ENCODE measurements at places on chromosomes 3 and 15.
A peak's percentile ranks its signal among the peaks of the same experiment; 100 is the strongest.

DNA sequence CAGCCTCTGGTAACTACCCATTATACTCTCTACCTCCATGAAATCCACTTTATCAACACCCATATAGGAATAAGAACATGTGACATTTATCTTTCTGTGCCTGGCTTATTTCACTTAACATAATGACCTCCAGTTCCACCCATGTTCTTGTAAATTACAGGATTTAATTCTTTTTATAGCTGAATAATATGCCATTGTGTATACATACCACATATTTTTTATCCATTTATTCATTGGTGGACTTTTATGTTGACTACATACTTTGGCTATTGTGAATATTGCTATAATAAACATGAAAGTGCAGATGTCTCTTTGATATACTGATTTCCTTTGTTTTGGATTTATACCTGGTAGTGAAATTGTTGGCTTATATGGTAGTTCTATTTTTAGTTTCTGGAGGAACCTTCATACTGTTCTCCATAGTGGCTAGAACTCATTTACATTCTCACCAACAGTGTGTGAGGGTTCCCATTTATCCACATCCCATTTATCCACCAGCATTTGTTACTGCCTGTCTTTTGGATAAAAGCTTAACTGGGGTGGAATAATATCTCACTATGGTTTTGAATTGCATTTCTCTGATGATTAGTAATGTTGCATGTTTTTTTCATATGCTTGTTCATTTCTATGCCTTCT lies 473.4 kb downstream of the TBL1XR1 start:
- DNase-seq: no peak

GRCh38 chr3:37372669-37373068 lies 198.3 kb upstream of the LRRFIP2 start:
- DNase-seq: no peak

DNA sequence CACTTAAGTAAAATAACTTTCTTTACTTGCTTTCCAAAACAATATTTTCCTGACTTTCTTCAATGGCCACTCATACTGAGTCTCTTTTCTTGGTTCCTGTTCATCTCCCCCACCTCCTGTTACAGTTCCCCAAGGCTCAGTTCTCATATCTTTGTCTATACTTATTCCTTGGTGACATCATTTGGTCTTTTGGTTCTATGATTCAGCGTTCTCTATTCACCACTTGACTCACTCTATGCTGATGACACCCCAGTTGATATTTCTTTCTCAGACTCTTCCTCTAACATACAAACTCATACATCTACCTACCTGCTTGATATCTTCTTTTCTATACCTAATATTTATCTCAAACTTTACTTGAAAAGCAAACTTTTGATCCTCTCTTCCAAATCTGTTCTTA lies 85.0 kb upstream of the P3H2 start:
- peak; percentile 74 for DNase-seq

DNA sequence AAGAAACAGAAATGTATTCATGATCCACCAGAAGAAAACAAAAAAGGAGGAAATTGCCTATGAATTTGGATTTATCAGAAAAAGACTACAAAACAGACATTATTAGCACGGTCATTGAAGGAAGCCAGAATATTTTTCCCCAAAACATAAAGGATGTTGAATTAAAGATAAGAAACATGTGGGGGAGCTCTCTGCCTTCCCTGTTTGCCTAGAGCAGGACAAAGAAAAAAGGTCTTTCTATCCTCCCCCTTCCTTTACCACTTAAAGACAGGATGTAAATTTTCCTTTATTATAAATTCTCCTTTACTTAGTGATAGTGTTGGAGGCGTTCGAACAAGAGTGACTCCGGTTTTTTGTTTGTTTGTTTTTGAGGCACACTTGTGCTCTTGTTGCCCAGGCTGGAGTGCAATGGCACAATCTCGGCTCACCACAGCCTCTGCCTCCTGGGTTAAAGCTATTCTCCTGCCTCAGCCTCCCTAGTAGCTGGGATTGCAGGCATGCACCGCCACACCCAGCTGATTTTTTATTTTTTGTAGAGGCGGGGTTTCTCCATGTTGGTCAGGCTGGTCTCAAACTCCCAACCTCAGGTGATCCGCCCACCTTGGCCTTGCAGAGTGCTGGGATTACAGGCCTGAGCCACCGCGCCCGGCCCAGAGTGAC lies 14.9 kb upstream of the RPN1 start:
- DNase-seq: no peak

DNA sequence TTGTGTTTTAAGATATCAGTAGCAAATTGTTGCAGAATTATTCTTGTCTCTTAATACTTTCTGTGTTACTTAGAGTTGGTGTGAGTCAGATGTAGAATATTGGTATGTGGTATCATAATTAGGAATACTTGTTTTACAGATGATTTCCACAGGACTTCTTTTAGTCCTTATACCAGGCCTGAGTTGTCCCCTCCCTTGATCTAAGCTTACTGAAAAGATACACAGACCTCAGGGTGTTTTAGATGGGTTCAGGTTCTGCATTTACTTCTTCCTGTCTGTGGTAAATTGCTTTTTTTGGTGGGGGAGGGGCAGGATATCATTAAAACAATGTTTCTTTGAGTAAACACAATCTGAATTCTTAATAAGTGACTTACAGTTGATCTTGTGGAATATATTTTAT lies 14.2 kb downstream of the DZIP3 start:
- DNase-seq: no peak

GRCh38 chr3:96706509-96706908 lies 107.9 kb upstream of the EPHA6 start:
- DNase-seq: no peak

DNA sequence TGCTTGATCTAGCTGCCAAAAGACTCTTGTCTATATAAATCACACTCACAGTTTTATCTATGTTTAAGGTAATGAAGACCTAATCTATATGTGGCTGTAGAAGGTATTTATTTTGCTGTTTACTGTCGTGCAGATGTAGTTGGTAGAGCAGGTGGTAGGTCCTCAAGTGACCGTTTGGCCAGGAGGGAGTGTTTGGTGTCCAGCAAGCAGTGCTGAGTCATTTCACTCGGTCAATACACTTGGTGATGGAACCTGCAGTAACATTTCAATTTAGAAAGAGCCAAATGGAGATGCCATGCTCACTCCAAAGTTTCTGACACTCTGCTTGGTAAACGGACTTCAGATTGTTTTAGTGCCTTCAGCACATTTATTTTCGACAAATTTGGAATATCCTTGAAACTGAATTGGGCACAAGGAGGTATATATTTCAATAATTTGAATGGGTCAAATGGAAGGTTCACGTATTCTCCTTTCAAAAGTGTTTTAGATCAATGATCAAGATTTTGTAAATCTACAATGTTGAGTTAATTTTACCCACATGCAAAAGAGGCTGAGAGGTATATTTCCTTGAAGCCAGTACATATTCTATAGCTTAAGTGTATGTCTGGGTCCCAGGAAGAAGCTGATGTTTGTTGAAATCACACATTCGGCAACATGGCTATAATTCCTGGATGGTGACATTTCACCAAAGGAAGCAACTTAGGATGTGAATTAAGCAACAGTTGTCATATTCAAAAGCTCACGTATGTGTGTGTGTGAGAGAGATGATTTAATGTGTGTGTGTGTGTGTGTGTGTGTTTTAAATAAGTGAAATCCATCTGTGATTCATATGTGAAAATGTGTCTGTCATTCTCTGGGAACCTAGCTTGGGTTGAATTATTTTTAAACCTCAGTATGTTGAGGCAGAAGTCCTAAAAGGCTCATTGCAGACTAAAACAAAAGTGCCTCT lies 7.7 kb upstream of the CX3CR1 start:
- no peak for DNase-seq

- DNase-seq: no peak
These were observed 304.6 kb downstream of the RPLP1 start for GRCh38 chr15:69757186-69757585.

GRCh38 chr3:23863060-23863459 lies 53.7 kb downstream of the NKIRAS1 start:
- DNase-seq: no peak

DNA sequence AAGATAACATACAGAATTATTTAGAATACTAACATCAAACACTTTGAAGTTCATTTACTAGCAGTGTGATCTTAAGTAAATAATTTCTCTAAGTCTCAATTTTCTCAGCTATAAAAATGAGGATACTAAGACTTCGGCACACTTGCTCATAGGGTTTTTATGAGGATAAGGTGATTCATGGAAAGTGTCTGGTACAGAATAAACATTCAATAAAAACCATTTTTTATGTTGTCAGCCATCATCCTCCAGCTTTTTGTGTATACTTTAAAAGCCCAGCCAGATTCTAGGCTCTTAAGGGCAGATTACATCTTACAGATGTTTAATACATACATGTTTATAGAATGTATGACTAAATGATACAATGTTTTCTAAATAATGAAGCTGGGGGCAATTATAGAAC lies 56.8 kb downstream of the FEZF2 start:
- no peak for DNase-seq

Data from brain microvascular endothelial cell (primary cell).